Stimulated activated CD4-positive, alpha-beta T cell treated with anti-CD3 and anti-CD28 coated beads, Interleukin-4, amount 100 ng/mL, for 48 hours (primary cell): ENCODE measurements at places on chromosomes 16 and 17.
A peak's percentile ranks its signal among the peaks of the same experiment; 100 is the strongest.

- no peak for DNase-seq
These were observed at the start of gene CLDN9 for GRCh38 chr16:3012828-3013420. CLDN9 (plus strand) TSS chr16:3012923; CDS start chr16:3013363, 440 bp downstream.

GRCh38 chr16:70253291-70254106 lies 1.8 kb upstream of the EXOSC6 start:
- peak; percentile 26 for DNase-seq

DNA sequence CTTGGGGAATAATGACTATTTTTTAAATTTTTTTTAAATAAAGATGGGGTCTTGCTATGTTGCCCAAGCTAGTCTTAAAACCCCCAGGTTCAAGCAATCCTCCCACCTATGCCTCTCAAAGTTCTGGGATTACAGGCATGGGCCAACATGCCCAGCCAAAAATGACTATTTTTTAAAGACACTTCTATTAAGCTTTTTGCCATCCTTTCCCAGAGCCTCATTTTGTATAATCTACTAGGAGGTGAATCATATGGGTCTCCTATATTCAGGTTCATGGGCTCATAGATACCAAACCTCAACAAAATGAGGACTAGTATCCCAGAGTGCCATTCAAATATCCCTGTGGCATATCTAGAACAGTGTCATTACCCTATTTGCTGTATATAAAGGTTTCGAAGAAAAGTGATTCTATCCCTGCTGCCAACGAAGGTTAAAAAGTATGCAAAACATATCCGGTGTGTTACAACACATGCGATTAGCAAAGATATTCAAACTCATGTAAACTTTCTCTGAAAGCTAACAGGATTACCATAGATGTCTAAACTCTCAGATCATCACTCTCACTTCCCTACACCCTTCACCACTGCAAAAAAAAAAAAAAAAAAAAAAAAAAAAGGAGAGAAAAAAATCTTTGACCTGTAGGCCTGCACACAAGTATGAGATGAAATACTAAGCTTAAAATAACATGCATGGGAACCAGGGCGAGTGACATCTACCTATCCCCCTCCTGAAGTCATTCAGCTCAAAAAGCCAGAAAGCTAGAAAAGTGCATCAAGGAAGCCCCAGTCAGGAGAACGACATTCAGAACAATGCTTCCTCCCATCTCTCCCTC lies 23.5 kb downstream of the XPO6 start:
- DNase-seq: no peak

DNA sequence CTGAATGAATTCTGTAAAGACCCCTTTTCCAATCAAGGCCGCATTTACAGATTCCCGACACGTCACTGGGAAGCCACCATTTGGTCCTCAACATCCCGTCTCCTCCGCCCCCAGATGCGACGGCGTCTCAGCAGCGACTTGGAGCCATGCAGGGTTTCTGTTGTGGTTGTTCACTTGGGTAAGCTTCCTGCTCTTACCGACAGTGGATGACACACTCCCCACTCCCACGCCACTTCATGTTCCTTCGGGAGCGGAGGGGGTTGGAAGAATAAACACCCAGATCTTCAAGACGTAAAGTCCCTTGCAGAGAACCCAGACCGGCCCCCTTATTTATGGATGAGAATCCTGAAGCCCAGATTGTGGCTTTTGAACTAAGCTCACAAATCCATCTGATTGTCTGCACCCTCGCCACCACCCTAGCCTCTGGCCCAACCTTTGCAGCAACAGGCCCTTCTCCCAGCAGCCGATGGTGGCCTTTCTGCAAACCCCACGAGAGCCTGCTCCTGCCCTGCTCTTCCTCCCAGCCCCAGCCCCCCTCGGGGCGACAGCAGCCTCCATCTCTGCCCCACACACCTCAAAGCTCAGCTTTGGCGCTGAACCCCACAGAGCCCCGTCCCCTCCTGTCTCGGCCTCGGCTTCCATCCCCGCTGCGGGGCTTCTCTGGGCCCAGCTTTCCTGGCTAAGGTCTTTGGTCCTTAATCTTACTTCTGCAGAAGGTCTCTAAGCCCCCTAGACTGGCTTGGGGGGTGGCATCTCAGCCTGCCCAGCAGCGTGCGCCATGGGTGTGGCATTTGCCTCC lies 19.0 kb upstream of the OSGIN1 start:
- DNase-seq: no peak

DNA sequence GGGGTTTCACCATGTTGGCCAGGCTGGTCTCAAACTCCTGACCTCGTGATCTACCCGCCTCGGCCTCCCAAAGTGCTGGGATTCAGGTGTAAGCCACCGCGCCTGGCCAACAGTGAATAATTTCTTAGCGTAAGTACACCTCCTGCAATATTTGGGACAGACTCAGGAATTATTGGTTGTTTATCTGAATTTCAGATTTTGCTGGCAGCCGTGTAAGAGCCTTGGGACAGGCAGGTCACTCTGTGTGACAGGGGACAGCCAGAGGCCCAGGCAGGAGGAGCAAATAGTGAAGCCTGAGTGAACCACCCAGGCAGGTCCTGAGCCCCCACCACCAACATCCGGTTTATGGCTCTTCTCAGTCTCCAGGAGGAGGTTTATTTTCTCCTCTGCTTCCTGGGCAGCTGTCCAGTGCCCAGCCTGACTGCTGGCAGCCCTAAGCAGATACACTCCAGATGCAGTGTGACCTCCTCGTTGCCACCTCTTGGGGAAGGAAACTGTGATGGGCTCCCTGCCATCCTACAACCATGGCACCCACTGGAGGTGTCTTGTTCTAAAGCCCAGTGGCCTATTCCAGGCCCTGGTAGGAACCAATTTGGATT lies 26.2 kb upstream of the ADORA2B start:
- DNase-seq: no peak

GRCh38 chr17:49576088-49576916 lies 631 bp downstream of the NXPH3 start:
- DNase-seq: no peak

GRCh38 chr16:72612256-72612655 lies 435.7 kb downstream of the ZFHX3 start:
- no peak for DNase-seq

GRCh38 chr17:73130977-73131376 lies 33.8 kb upstream of the SSTR2 start:
- no peak for DNase-seq

GRCh38 chr17:2383628-2384167 lies 17.2 kb downstream of the MNT start:
- no peak for DNase-seq

DNA sequence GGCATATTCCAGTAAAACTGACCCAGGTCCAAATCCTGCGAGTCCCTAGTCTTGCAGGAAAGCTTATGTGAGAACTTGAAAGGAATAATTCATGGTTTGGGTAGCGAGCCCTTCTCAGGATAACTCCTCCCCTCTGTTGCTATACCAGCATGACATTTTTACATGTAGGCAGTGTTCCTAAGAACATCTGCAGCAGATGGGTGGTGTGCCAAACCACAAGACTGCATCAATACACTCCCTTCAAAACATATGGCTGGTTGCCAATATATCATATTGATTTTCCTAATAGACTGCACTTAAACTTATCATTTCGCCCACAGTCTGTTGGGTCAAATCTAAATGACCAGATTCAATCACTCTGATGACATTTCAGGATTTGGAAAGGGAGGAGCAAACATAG lies 19.9 kb downstream of the PSME3IP1 start:
- DNase-seq: no peak

- no peak for DNase-seq
These were observed 46.6 kb downstream of the PIK3R5 start for GRCh38 chr17:8918807-8919465.

- no peak for DNase-seq
These were observed 9.0 kb upstream of the CDH3 start for GRCh38 chr16:68636064-68636560.

DNA sequence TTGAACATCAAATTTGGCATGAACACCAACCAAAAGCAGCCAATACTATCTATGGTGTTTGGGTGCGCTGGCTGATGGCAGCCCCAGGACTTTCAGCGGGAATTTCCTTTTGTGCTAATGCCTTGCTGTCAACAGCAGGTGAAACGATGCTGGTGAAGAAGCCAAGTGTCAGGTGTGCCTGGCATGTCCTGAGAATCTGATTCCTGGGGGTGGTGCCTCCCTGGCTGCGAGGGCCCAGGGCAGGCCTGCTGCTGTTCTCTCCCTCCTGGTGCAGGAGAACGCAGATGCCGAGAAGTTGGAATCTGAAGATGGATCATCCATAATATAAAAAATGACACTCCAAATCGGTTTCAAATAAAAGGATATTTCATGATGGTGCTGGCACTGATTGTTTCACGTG lies 62.0 kb upstream of the DNAJA2 start:
- no peak for DNase-seq

- no peak for DNase-seq
These were observed 702.6 kb upstream of the CDH8 start for GRCh38 chr16:62738666-62739460.

GRCh38 chr17:62892061-62892675 lies 73.9 kb upstream of the TANC2 start:
- no peak for DNase-seq

DNA sequence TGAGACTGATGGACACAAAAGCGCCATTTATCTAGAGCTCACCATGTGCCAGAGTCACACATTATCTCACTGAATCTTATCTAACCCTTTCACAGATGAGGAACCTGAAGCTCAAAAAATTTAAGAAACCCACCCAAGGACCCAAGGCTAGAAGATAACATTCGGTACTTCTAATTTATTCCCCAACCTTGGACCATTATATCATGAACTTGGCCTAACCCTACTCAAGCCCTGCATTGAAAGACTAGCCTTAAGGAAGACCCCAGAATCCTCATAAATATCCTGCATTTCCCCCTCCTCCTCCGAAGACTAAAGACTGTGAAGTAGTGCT lies 548 bp upstream of the DYNC1LI2 start:
- DNase-seq: no peak

DNA sequence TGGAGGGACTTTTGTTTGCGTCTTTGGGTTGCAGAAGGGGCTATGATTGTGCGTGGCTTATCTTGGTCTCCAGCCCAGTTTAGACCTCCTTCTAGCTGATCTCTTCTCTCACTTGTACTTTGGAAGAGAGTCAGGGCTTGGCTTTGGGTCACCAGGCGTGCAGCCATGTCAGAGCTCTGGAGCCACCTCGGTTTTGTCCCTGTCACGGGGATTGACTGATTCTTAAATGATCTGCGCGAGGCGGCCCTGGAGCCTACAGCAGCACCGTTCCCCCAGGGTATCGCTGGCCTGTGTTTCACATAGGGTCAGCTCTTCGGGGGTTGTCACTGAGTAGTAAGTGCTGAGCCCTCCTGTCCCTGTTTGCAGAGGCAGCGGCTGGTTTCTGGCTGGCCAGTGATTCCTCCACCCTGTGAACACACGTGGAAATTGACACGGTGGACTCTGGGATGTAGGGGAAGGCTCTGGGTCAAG lies 209.8 kb upstream of the CHMP6 start:
- DNase-seq: no peak

GRCh38 chr17:81867170-81867990 lies 3.8 kb downstream of the ARHGDIA start:
- no peak for DNase-seq

GRCh38 chr16:71676236-71676635 lies 48.3 kb downstream of the PHLPP2 start:
- DNase-seq: no peak

- DNase-seq: no peak
These were observed 34.3 kb downstream of the PCTP start for GRCh38 chr17:55785181-55785580.
